Fibroblast of the aortic adventitia (primary cell): ENCODE measurements at places on chromosomes 5 and 9. TPM values are rescaled to one million over a fixed set of nuclear protein-coding genes. Genes with fewer than 3 reads are reported as not detected.

AFAP1L1 gene
- 2.3 and 10.8 TPM in 2 replicates for total RNA-seq

CCDC187 gene
- under 0.01 TPM in 1 of 2 replicates, not detected in the other for total RNA-seq

POLR3G gene
- total RNA-seq = 6.7 and 20.6 TPM in 2 replicates

GRCh38 chr9:122213589-122214413 lies 15.0 kb downstream of the LHX6 start:
- DNase-seq = no peak

GRCh38 chr9:120312031-120312430 lies 267.9 kb downstream of the CDK5RAP2 start:
- DNase-seq = no peak

DNA sequence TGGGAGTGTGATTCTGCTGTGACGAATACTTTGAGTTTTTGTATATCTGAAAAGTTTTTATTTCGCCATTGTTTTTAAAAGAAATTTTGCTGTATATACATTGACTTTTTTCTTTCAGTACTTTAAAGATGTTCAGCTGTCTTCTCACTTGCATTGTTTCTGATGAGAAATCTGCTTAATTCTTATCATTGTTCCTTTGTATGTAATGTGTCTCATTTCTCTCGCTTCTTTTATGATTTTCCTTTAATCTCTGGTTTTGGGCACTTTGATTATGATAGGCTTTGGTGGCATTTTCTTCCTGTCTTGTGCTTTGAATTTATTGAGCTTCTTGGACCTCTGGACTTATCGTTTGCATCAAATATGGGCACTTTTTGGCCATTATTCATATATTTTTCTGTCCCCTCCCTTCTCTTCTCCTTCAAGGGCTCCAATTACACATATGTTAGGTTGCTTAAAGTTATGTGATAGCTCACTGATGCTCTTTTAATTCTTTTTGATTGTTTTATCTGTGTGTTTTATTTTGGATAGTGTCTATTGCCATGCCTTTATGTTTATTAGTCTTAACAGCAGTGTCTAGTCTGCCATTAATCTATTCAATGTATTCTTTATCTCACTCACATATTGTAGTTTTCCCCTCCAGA lies 30.6 kb downstream of the STX17 start:
- no peak for DNase-seq

DNA sequence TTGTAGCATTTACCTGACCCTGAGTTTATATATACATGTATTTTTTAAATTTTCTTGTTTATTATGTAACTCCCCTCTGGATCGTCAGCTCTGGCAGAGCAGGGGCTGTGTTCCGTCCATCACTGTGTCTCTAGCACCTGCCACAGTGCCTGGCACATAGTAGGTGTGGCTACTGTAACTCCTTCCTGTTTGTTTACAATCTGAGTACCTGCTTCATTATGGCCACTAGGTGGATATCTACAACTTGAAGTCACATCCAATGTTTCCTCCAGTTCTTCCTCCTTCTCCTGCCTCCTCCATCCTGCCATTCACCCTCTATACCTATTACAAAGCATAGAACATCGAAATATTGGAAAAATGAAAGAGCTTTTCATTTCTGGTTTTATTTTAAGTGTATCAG lies 14.2 kb upstream of the PPP1R2B start:
- no peak for DNase-seq

DNA sequence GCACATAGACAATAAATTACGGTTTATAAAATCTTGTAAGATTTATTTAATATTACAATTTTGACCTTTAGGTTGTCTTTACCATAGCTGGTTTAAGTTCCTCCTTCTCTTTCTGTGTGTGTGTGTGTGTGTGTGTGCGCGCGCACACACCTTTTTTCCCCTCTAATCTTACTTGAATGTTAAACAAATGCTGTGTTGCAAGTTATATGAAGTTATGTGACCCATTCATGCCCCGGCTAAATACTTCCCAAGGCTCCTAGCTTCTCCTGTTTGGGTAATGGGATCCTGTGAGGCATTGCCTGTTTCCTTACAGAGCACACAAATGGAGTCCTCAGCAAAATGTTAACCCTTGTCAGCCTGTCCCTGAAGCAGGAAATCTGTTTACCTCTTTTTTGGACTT lies 125.6 kb upstream of the ZNF608 start:
- no peak for DNase-seq

DNA sequence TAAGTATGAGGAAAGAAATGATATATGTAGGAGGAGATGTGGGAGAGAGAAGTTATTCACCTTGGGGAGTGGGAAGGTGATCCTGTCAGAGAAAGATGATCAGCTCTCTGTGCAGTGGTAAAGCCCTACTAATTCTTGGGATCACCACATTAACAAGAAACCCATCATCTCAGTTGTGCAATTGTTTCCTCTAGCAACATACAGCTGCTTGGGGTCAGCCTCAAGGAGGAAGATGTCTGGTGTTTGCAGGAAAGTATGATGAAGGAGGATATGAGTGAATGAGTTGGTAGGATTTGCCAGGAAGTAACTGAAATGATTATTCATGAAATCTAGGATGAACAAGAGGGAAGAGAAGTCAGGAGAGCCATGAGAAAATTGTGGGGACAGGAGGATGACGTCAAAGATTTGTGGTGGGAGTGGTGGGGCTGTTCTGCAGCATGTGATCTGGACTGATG lies 50.1 kb downstream of the TNFSF8 start:
- no peak for DNase-seq

DNA sequence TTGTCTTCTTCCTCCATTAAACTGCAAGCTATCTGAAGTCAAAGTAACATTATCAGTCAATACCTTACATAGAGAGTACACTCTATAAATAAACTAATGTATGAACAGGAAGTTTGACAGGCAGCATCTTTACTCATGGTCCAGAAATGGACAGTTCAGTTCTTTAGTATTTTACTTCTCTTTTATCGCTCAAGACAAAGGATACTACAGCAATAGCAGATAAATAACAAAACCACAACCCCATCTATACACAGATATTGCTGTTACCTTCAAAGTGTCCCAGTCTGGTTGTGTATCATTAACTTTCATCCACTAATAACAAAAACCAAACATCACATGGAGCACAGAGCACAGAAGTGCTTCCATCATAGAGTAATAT lies 46.4 kb downstream of the SEMA5A start:
- DNase-seq = no peak

DNA sequence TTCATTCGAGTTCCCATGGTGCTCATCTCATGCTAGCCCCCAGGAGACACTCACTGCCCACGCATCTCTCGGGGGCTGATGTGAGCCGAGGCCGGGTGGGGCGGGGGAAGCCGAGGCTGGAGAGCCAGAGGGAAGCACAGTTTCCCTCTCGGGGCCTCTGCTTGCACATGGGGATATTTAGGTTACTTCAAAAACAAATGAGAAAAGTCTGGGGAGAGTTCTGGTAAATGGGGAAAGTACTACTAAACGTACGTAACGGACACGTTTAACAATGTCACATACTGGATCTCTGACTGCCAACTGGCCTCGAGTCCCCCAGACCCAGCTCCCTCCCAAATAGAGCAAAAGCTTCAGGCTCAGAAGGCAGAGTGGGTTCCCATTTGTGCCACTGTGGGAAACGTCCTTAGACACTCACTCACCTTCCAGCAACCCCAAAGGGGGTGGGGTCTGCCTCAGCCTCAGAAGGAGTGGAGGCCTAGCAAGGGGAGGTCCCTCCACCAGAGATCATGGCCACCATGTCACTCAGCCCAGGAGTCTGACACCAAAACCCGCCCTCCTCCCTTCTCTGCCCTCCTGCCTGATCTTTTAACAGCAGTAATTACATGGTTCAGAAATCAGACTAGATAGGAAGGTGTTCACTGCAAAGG lies 33.8 kb upstream of the NTNG2 start:
- no peak for DNase-seq
